ENCODE measurements at places on chromosomes 12 and 14.

- no peak for DNase-seq
Measured at GRCh38 chr12:78062786-78063185, 232.1 kb downstream of the NAV3 start.

- no peak for DNase-seq
Measured at GRCh38 chr12:53971686-53972085, 1.2 kb upstream of the HOXC11 start.

- no peak for DNase-seq
Measured at GRCh38 chr12:101663298-101663697, 34.1 kb upstream of the CHPT1 start.

DNA sequence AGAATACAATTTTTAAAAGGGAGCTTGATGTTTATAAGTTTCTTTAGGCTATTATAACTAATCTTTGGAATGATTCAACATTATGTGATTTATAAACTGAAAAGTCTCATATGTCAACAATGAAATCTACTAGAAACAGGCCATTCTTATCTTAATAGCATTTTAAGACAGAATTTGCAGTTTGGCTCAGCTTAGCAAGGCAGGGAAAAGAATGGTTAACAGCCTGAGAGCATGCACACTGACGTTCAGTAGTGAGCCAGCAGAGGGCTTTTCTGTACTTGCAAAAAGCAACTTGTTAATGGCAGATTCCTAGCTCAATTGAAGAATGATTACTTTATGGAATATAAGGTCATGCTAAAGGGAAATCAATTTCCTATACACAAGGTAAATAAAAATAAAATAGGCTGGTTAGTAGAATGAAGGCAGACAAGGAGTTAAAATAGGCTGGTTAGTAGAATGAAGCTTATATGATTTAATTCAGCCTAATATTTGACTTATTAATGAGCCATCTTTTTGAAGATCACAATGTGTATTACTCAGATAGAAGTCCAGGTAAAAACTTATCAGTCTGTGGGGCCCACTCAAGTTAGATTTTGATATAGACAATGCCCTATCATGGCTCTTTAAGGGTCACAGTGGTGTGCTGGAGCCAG lies 95.9 kb downstream of the OTOGL start:
- DNase-seq = no peak

- no peak for DNase-seq
Measured at GRCh38 chr14:79656496-79656895, 554.8 kb downstream of the DIO2 start.

GRCh38 chr12:54051874-54052437 lies 1.7 kb upstream of the HOXC4 start:
- DNase-seq = no peak

- no peak for DNase-seq
Measured at GRCh38 chr12:18576104-18576626, 161.6 kb downstream of the PLCZ1 start.

GRCh38 chr14:76957224-76957891 lies 71.2 kb downstream of the IRF2BPL start:
- no peak for DNase-seq

GRCh38 chr12:93186621-93187020 lies 191.1 kb upstream of the NUDT4 start:
- no peak for DNase-seq

- no peak for DNase-seq
Measured at GRCh38 chr14:69154779-69155178, 1.9 kb upstream of the DCAF5 start.

- no peak for DNase-seq
Measured at GRCh38 chr14:52342849-52343596, 28.9 kb downstream of the PTGER2 start.

- DNase-seq = no peak
Measured at GRCh38 chr12:27965966-27966365, 6.6 kb downstream of the PTHLH start.

- DNase-seq = no peak
Measured at GRCh38 chr12:2922329-2922728, 31.6 kb downstream of the TULP3 start.

DNA sequence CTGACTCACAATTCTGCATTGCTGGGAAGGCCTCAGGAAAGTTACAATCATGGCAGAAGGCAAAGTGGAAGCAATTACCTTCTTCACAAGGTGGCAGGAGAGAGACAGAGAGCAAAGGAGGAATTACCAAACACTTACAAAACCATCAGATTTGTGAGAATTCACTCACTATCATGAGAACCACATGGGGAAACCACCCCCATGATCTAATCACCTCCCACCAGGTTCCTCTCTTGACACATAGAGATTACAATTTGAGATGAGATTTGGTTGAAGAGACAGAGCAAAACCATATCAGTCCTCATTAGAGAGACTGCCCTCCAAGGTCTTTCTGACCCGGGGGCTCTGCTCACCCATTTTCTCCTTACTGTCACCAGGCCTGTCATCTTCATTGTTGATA lies 1582.3 kb upstream of the TMEM132C start:
- no peak for DNase-seq

GRCh38 chr12:105164068-105164467 lies 56.5 kb downstream of the WASHC4 start:
- DNase-seq = no peak

DNA sequence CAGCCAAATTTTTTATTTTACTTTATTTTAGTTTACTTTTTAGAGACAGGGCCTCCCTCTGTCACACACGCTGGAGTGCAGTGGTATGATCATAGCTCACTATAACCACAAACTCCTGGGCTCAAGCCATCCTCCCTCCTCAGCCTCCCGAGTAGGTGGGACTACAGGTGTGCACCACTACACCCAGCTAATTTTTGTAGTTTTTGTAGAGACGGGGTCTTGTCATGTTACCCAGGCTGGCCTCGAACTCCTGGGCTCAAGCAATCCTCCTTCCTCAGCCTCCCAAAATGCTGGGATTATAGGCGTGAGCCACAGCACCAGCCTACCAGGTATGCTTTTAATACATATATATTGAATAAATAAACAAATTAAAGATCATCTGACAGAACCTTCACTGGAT lies 32.7 kb upstream of the LTA4H start:
- no peak for DNase-seq

DNA sequence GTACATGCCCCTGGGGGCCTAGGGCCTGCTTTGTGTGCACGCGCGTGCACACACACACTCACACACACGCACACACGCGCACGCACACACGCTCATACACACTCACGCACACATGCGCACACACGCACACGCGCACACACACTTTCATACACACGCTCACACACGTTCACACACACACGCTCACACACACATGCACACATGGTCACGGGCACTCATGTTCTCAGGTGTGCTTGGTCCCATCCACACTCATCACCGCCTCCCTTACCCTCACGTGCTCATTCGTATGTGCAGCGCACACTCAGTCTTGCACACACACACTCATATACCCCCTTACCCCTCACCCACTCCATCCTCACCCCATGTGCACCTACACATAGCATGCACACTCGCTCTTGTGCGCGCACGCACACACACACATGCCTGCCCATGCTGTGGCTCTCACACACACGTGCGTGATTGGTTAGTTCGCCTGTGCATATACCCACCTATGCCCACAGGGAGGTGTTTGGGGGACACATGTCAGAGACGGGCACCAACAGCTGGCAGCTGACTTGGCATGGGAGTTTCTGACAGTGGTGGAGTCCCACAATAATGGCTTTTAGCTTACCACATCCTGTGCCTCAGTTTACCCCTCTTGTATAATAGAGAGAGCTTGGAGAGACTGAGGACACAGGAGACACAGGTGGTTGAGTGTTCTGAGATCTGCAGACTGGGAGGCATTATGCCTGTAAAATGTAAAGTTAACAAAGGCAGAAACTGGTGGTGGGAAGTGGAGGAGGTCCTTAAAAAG lies 28.7 kb downstream of the TSPAN9 start:
- no peak for DNase-seq
